ENCODE measurements at places on chromosomes 4 and X.

GRCh38 chr4:116953947-116954346, 131.4 kb downstream of the TRAM1L1 start:
- DNase-seq, result no peak

DNA sequence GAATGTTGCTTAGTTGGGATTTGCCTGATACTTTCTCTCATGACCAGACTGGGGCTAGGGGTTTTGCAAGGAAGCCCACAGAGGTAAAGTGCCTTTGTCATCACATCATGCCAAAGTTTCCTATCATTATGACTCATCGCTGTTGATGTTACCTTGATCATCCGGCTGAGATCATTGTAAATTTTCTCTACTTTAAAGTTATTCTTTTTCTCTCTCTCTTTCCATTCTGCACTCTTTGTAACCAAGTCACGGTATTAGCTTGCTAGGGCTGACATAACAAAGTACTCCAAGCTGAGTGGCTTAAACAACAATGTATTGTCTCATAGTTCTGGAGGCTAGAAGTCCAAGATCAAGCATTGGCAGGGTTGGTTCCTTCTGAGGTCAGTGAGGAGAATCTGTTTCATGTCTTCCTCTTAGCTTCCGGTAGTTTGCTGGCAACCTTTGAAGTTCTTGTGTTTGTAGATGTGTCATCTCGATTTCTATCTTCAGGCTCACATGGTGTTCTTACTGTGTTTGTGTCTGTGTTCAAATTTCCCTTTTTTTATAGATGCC, 113.0 kb downstream of the DTHD1 start:
- DNase-seq, result no peak

- DNase-seq, result no peak
Measured at GRCh38 chr4:80839281-80839680, 191.2 kb upstream of the BMP3 start.

GRCh38 chrX:101290957-101291603, at the start of gene TAF7L:
TSS of gene TAF7L (minus strand) at chrX:101291334. CDS start at chrX:101287543, 3,791 bp downstream.
- no peak for DNase-seq
